Thymus (tissue), 14 donors: ENCODE measurements at places on chromosomes 7 and 10.
A peak's percentile ranks its signal among the peaks of the same experiment; 100 is the strongest.

DNA sequence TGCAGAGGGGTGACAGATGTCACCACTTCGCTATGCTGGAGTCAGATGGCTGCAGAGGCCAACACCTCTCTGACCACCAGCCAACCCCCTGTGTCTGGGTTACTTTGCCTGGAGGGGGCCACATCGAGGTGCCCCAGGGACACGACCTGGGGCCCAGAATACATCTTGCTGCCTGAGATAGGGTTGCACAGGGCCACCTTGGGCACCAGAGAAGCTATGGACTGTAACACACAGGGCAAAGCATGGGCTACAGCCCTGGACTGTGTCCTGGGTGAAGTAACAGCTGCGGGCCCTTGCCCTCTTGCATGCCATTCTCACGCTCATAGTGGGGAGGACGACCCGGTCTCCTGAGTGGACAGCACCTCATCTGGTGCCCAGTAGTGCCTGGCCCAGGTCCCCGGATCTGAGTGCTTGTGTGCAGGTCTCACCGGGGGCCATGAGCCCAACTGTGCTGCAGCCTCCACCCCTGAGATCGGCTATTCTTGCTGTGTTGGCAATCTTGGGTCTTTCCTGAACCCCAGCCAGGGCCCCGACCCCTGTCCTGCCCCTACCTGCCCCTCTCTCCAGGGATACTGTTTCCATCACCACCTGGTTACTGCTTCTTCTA is 115.2 kb upstream of the GDF10 start:
- no peak for DNase-seq

GRCh38 chr7:30465046-30465810 is 13.4 kb downstream of the NOD1 start:
- DNase-seq = no peak

DNA sequence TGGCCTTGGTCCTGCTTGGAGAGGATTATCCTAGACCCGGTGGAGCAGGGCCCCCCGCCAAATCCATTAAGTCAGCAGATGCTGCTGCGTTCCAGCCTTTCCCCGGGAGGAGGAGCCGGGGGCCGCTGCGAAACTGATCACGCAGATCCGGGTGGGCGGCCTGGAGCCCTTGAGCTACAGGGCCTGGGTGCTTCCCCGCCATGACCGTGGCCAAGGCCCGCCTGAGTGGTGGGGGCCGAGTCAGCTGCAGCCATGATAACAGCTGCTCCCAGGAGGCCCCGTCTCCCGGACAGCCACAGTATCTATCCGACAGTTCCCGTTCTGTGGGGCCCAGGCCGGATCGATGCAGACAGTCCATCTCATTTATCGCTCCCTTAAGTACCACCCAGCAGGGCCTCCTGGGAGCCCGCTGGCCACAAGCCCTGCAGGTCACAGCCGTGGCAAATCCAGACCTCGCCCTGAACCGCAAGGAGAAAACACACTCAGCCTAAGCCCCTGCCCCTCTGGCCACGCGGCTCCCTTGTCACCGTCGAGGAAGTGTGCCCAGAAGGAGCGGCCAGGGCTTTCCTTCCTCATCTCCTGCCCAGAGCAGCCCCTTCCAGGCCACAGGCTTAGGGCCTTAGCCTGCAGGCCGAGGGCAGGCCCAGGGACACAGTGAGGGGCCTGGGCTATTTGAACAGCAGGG is 34.4 kb upstream of the SLC29A4 start:
- no peak for DNase-seq

- DNase-seq = no peak
These were observed 49.6 kb downstream of the CPED1 start for GRCh38 chr7:121037957-121038716.

GRCh38 chr10:29932991-29933390 is 126.4 kb downstream of the JCAD start:
- DNase-seq = no peak

- peak; percentile 65 for DNase-seq
These were observed at the start of gene BICC1 for GRCh38 chr10:58512491-58513187. BICC1 (plus strand) TSS chr10:58512872; CDS start chr10:58513144, 272 bp downstream.

- DNase-seq = no peak
These were observed 52.2 kb downstream of the GALNT17 start for GRCh38 chr7:71184136-71184535.

- DNase-seq = no peak
These were observed 561.1 kb downstream of the TCERG1L start for GRCh38 chr10:130750441-130750840.

DNA sequence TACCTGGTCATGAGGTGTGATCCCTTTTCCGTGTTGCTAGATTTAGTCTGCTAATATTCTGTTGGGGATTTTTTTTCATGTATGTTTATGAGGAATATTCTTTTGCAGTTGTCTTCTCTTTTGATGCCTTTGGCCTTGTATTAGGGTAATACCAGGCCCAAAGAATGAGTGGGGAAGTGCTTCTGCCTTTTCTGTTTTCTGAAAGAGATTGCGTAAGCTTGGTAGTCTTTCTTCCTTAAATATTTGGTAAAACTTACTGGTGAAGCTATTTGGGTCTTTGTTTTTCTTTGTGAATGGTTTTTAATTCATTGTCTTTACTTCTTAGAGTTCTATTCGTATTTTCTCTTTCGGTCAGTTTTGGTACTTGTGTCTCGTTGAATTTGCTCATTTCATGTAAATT is 51.1 kb downstream of the SHH start:
- DNase-seq = no peak

DNA sequence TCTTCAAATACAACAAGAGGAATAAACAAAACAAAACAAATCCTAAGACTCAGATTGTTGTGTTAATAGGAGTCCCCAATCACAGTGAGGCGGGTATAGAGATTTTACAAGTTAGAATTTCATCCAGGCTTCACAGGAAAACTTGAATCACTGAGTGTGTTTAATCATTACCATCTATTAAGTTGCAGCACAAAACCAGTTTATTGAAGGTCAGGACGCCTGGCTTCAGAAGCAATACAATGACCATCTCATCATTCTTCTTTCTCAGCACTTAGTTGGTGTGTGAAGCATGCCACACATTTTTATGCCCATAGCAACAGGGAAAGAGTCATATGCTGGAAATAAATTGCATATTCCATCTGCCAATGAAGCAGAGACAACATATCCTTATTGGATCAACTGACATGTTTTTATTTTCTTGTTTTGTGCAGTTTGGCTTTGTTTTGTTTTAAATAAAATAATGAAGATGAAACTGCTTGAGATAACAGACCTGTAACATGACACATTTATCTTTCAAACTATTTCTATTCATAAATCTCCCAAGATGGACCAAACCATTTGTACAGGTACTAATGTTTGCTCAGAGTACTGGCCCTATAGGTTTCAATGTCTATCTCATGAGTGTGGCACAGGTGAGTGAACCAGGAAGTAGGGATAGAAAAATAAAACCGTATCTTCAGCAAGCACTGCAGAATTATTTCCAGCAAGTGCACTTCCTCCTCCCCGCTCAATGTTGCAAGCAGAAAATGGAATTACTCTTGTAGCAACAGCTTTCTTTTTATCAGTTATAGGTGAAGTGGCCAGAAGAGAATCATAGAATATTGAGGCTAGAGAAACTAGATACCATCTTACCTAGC is 40.4 kb downstream of the TAC1 start:
- DNase-seq = no peak

- no peak for DNase-seq
These were observed 37.5 kb upstream of the DOCK1 start for GRCh38 chr10:126867567-126868365.

DNA sequence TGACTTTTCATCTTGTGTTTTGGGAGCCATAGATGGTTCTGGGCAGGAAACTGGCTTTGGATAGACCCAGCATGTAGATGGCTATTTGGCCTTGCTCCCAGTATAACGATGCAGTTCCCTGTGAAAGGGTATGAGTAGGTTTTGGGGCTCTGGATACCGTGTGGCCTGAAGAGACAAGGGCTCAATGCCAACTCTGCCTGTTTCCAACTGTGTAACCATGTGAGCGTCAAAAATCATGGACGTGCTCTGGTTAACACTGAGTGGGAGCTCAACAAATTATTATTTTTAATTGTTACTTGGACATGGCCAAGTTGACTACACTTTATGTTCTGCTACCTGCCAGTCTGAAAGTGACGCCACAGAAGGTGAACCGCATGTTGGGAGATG is 41.8 kb downstream of the EGFR start:
- no peak for DNase-seq

DNA sequence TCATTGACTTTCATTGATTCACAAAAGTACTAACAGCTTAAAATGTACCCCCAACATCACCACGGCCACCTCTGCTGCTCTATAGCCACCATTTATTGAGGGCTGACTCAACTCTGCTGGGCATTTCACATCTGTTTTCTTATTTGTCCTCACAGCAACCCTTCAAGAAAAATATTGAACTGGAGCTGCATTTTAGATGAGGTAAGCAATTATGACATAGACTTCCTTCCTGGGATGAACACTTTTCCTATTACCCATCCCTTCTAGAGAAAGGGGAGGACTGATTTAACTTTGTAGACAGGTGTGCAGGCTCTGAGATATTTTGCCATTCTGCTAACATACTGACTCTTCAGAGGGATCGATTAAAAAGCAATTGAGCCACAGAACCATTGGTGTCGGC is 217.4 kb downstream of the CACNA2D1 start:
- DNase-seq = no peak

GRCh38 chr10:10855151-10855581 is 162.5 kb upstream of the CELF2 start:
- peak; percentile 5 for DNase-seq

DNA sequence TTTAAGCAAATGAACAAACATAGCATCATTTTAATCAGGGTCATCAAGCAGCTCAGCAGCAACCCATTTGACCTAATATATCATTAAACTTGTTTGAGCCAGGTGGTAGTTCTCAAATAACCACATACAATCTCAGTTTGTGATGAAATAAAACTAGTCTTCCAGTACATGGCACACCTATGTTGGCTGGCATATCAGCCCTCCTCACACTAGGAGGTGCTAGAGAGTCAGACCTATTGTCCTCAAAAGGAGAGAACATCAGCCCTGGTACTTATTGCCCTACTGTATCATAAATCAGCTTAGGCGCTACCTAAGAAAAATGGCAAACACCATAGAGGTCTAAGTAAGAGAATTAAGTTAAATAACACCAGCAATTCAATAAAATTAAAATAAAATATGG is 81.7 kb downstream of the CABCOCO1 start:
- DNase-seq = no peak

DNA sequence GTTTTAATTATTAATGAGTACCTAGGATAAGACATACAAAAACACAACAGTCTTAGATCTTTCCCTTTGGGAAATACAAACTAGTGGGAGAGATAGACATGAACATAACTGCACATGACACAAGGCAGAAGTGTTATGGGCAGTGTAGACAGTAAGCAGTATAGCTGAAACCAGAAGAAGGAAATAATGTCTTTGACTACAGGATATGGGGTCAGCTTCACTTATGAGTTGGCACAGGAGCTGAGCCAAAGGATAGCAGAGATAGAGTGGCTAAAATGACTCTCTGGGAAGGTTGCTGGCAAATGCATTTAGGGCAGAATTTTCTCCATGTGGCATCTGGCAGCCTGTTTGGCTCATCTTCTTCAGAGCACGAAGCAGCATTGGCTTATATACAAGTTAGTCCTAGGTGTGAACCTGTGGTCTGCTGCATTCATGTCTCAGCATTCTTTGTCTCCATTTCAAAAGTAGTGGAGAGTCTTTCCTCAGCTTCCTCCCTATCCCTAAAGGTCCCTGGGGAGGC is 60.3 kb upstream of the FEZF1 start:
- no peak for DNase-seq

DNA sequence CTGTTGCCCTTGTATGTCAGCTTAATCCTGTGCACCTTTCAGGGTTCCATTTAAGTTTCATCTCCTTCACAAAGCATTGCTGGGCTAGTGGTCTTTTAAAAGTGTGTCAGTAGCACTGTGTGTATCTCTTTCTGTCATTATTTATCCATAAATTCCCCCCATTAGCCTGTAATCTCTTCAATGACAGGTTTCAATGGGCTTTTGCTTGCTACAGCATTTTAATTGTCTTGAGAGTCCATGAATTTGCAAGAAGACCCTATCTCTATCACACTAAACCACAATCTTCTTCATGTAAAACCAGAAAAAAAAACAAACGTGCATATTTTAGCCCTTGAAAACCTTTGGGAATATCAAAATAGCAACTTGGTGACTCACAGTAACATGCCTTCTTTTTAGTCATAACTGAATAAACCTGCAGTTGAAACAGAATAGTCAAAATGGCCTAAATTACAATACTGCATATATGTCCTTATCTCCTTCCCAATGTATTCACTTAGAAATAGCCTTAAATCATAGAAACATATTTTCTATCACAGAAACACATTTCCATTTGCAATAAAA is 118.6 kb downstream of the PON1 start:
- DNase-seq = no peak

- DNase-seq = no peak
These were observed 174.6 kb upstream of the KLF6 start for GRCh38 chr10:3959370-3960325.

- DNase-seq = no peak
These were observed 104.8 kb downstream of the RBM20 start for GRCh38 chr10:110748970-110749369.

DNA sequence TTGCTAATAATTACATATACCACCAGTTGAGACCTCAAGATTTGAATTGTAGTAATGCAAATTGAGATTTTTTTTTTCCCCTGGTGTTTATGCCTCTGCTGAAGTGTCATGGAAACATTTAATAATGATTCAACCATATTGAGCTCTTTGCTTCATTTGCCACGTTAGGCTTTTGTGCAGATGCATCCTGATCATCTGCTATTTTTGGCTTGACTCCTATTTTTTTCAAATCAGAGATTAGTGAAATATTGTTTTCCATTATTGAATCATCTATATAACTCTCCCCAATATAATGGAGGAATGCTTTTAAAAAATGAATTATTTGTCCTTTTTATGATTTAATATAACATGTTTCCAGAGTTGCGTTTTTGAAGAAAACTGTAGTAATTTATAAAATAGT is 115.1 kb downstream of the SRI start:
- no peak for DNase-seq

DNA sequence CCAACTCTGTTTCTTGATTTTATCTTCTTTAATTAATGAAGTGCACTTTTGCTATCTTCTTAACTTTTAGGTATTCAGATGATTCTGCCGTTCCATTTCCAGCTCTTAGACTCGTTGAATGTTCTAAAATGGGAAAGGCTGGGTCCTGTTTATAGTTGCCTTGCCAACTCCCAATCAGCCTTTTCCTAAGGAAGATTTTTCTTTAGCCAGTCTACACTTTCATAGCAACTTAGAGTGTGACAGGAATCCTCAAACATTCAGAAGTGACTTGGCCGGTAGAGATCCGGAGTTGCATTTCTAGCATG is 23.0 kb upstream of the TRIL start:
- no peak for DNase-seq

- no peak for DNase-seq
These were observed 419.0 kb upstream of the GALNT17 start for GRCh38 chr7:70712942-70713341.

GRCh38 chr10:123521076-123521475 is 145.1 kb upstream of the GPR26 start:
- DNase-seq = no peak

DNA sequence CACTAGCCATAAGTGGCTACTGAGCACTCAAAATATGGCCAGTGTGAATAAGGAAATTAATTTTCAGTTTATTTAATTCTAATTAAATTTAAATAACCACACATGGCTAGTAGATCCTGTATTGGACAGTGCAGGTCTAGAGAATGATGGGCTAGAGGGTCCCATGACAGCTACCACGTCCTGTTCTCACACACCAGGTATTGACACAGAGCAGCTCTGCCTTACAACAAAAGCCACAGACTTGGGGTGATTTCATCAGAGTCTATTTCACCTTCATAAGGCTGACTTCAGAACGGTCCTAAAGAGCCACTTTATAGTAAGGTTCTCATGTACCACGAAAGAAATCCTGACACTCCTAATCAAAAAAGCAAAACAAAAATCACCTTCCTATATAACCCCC is 111.3 kb downstream of the UBE2H start:
- DNase-seq = no peak

- peak; percentile 16 for DNase-seq
These were observed 46.9 kb downstream of the AP3M1 start for GRCh38 chr10:74103560-74104258.
